ENCODE measurements at places on chromosomes 5 and 9.

DNA sequence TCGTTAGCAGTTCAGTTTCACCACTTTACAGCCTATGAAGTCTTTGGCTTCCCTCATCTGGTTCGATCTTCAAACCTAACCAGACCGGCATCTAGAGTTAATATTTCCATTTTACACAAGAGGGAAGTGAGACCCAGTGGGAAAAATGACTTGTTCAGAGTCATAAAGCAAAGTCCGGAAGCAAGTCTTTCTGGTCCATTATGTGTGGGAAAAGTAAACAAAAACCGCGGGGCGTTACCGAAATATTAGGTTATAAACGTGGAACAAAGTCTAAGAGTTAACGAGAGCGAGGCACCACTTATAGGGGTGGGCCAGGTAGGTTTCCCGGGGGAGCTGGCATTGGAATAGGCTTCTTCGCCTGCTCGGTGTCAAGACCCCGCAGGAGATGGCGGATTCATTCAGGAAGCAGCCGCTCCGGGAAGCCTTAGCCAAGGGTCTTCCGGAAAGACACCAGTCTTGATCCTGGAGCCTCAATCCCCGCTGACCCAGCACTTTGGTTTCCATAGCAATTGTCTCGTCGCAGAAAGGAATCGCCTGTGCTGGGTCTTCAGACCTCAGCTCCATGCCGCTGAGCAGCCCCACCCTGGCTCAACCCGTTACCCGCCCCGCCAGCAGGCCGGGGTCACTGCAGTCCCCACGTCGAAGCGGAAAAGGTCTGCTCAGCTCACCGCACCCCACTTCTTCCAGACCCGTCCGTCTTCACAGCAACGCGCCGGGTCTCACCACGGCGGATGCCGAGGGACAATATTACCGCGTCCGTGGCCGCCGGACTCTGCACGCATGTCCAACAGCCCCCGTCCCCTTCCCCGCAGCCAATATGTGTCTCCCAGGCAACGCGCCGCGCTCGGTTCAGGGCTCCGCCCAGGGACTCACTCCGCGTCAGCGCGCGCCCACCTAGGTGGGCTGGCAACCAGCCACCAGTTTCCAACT is at the start of gene C5orf52:
Gene C5orf52, plus strand, starts transcription at position 872 of the 930 bp plus-strand sequence. CDS start 82 bp downstream, outside the sequence.
- DNase-seq, result no peak

- no peak for DNase-seq
Measured at GRCh38 chr5:111929867-111930266, 172.9 kb upstream of the NREP start.

- no peak for DNase-seq
Measured at GRCh38 chr5:57069115-57069835, 104.6 kb upstream of the GPBP1 start.

- DNase-seq, result no peak
Measured at GRCh38 chr5:59151162-59151889, 568.5 kb downstream of the RAB3C start.

- no peak for DNase-seq
Measured at GRCh38 chr9:86175743-86176456, 76.5 kb upstream of the GOLM1 start.

- DNase-seq, result no peak
Measured at GRCh38 chr5:138107213-138107612, 23.4 kb downstream of the WNT8A start.

GRCh38 chr5:149073213-149073612 is 10.4 kb upstream of the SH3TC2 start:
- no peak for DNase-seq

Measured in NCI-H82 (cell line).